ENCODE measurements at places on chromosomes 1 and 21.

- DNase-seq, result no peak
Measured at GRCh38 chr1:23185381-23185780, 16.7 kb upstream of the LUZP1 start.

GRCh38 chr1:156154317-156154749 lies 948 bp downstream of the SEMA4A start:
- no peak for DNase-seq

GRCh38 chr1:55124470-55124869 lies 85.1 kb downstream of the PCSK9 start:
- no peak for DNase-seq

DNA sequence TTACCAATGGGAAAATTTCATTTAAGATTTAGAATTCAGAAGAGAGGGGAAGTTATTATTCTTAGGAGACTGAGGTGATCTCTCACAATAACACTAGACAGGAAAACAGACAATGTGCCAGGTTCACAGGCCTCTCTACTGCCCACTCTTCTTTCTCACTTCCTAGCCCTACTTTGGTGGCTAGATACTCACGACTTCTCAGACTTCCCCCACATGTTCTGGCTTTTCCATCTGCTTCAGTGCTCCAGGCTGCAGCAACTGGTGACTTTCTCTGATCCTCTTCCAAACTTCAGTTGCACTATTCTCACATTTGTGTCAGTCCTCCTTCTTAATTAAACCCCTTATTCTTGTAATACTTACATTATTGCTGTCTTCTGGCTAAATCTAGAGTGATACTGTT lies 208.7 kb upstream of the KCTD3 start:
- DNase-seq, result no peak

DNA sequence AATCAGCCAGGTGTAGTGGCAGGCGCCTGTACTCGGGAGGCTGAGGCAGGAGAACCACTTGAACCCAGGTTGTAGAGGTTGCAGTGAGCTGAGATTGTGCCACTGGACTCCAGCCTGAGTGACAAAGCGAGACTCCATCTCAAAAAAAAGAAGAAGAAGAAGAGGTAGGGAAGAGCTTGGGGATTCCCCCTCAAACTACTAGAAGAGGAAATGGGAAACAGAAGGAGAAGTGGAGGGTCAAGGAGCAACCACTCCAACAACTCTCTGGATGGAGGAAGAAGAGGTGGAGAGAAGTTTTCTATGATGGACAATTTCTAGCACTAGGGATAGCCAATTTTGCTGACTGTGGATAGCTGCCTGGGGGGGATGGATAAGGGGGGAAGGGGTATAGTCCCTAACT lies 14.9 kb upstream of the SLAMF9 start:
- no peak for DNase-seq

- no peak for DNase-seq
Measured at GRCh38 chr1:211336161-211336560, 9.5 kb downstream of the TRAF5 start.

- no peak for DNase-seq
Measured at GRCh38 chr1:220875260-220875659, 4.0 kb upstream of the HLX start.

DNA sequence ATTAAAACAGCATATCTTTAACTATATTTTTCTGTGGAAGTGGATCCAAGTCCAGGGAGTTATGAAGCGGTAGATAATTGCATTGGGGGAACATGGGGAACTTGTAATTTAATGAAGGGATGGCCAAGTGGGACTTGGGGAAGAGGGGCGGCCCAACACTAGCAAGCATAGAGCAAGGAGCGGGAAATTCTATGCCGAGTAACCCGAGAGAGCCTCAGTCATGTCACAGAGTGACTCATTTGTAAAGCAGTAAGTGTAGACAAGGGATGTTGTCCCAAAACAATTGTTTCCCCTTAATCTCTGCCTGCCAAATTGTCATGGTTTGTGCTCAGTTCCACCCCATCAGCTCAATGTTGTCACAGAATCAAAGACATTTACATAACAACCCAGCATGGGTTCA lies 620.1 kb downstream of the AJAP1 start:
- no peak for DNase-seq

DNA sequence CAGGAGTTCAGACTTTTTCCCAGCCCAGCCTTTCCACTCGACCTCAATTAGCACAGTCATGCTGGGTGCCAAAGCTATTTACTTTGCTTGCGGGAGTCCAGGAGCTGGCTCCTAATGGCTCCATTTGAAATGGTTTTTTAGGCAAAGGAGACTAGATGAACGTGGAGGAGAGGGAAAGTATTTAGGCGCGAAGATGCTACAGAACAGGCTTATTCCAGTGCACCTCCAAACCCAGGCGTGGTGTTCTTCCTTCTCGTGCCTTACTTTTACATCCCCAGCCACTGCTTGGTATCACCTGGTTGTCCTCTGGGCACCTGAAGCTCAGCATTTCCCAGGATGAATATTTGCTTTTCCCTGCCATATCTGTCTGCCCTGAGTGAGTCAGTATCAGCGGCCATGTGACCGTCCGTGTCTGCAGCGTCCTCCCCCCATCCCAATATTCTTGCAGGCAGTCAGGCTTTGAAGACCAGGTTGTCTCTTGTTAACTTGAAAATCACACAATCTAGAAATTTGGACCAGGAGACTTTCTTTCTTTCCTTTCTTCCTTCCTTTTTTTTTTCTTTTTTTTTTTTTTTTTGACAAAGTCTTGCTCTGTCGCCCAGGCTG lies 198.5 kb downstream of the DYRK1A start:
- no peak for DNase-seq

GRCh38 chr1:23591460-23592208 lies 32.3 kb upstream of the ID3 start:
- DNase-seq, result no peak

- DNase-seq, result no peak
Measured at GRCh38 chr1:205690122-205690756, 9.9 kb upstream of the SLC45A3 start.

DNA sequence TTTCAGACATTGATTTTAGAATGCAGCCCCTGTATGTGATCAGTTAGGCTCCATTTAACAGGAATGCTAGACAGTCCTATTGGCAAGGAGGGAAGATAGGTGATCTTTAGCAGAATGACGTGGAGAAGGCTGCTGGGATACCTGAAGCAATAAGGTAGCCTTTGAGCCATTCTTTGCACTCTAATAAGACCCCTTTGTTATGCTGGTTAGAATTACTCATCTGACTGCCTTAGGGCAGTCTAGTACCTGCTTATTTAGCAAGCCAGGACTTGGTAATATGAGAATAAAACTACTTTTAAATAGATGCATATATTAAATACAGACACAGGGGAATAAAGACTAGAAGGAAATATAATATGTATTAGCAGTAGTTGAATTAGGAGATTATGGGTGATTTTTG lies 29.1 kb downstream of the NGF start:
- DNase-seq, result no peak

- no peak for DNase-seq
Measured at GRCh38 chr21:27569831-27570230, 602.9 kb upstream of the ADAMTS5 start.

DNA sequence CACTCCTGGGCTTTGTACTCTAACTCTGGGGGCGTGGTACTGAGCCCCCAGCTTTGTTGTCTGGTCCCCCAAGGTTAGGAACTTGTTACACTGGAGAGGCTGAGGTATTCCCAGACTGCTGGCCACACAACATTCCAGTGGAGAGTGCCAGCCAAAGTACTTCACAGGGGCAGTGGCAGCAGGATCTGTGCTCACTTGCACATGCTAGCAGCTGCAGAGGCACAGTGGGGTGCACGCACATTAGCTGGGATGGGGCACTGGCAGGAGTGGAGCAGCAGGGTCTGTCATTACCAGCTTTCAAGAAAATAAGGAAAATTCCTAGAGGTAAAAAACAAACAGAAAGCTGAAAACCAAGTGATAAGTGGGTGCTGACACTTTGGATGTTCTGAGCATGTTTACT lies 31.0 kb downstream of the ZNF691 start:
- no peak for DNase-seq

DNA sequence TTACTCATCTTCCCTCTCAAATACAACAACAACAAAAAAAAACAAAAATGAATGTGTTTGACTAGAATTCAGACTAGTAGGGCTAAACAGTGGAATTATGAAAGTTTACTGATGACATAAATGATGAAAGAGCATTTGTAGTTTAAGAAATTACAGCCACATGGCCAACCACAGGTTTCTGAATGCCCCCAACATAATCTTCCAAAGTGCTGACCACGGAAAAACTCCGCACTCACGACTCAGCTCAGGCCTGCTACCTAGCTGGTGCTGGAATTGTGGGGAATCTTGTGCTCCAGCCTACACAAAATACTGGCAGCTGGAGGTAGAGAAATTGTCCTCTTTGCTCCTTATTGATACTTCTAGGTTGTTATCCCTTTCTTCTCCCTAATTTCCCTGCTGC lies 23.6 kb upstream of the TBX15 start:
- DNase-seq, result no peak

All from stromal cell of bone marrow (primary cell).